ENCODE measurements at places on chromosomes 12 and 14.

DNA sequence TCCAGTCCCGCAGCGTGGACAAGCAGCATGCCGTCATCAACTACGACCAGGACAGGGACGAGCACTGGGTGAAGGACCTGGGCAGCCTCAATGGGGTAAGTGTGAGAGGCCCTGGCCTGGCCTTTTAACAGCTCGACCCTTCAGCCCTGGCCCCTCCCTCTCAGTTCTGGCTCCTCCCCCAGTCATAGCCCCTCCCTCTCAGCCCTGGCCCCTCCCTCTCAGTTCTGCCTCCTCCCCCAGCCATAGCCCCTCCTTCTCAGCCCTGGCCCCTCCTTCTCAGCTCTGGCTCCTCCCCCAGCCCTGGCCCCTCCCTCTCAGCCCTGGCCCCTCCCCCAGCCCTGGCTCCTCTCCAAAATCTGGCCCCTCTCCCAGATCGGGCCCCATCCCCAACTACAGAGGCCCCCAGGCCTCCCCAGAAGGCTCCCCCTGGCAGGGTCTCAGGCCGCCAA lies 11.2 kb downstream of the CEP170B start:
- DNase-seq, result no peak

DNA sequence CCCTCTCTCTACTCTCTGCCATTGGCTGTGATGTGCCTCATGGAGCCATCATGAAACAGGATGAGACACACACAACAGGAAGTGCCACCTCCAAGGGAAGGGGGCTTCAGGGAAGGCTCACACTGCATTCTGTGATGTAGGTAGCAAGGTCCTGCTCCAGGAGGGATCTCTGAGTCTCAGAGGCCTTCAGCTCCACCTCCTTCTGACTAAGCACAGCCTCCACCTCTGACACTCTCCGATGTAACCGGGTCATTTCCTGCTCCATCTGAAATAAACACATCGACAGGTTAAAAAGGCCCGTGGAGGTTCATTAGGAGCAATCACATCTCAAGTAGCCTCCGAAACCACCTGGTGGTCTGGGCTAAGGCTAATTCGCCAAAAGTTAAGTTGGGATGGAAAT lies 93.3 kb downstream of the CIT start:
- DNase-seq, result no peak

DNA sequence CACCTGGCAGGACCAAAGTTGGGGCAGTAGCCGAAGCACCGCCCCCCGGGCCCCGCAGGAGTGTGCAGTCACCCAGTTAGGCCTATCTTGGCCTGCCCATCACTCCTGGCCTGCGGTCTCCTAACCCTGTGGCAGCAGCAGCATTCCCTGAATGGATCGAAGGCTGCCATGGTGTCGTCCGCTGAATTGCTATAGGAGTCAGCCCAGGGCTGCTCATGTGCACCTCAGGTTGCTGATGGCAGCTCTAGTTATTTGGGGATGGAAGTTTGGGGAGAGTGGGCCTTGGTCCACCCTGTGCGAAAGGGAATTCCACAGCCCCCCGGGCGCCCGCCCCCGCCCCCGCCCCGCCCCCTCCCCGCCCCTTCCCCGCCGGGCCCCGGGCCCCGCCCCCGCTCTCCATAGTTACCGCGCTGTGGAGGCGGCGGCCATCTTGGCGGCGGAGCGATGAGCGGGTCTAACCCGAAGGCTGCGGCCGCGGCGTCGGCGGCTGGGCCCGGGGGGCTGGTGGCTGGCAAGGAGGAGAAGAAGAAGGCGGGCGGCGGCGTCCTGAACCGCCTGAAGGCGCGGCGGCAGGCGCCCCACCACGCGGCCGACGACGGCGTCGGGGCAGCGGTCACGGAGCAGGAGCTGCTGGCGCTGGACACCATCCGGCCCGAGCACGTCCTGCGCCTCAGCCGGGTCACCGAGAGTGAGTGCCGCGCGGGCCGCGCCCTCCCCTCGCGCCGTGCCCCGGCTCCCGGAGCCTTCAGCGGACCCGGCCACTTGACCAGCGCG lies at the start of gene UNC119B:
TSS of gene UNC119B (plus strand) at position 428 of the 774 bp plus-strand sequence. CDS start at position 445, 17 bp downstream.
- peak; percentile 62 for DNase-seq

GRCh38 chr12:27868139-27868538 lies 88.1 kb upstream of the MANSC4 start:
- DNase-seq, result no peak

- DNase-seq, result no peak
Observed at GRCh38 chr12:48946205-48946604, 11.1 kb downstream of the ARF3 start.

DNA sequence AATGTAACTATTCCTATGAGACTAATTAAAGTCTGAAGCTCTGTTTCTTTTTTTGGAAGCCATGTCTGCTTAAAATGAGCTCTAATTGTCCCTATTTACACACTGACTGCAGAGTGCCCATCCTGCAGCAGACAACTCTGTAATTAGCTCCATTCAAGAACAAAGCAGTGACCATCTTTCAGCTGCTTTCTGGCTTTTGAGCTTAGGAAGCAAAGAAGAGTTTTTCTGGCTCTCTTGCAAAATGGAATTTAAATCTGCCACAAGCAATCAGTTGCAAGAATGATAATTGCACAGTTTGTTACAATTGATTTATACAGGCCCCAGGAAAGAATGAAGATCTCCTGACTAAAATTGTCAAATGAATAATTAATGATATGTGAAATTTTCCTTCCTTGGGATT lies 83.4 kb downstream of the GAS2L3 start:
- DNase-seq, result no peak

- DNase-seq, result no peak
Observed at GRCh38 chr14:71270111-71270510, 362.9 kb downstream of the PCNX1 start.

DNA sequence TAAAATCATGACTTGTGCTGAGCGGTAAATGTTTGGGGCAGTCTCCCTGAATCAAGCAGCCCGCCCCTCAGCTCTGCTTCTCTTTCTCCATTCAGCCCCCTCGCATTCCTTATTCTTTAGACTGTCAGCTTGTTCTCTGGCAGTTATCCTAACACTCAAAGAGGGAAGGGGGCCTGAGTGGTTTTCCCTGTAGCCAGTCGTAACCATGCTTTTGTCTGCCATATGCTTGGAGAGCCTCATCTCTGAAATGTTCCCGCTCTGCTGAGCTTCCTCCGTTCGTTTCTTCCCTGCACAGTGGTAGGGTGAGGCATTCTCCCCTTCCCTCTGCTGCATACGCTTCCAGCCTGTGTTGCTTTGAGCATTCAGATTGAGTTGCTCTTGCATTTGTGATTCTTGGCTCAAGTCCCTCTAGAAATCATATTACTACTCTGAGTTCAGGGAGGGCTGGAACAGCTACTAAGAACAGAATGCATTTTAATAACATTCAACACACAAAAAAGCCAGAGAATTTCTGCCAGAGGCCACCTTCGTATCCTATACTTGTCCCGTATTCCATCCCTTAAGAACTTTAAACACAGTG lies 119.7 kb downstream of the FBXL14 start:
- DNase-seq, result no peak

Measured in T-helper 2 cell (primary cell).